Ammon's horn (tissue), 1 donor: ENCODE measurements at places on chromosomes 5 and 9.

GRCh38 chr9:107190061-107190935 lies 92.8 kb upstream of the RAD23B start:
- no peak for DNase-seq

DNA sequence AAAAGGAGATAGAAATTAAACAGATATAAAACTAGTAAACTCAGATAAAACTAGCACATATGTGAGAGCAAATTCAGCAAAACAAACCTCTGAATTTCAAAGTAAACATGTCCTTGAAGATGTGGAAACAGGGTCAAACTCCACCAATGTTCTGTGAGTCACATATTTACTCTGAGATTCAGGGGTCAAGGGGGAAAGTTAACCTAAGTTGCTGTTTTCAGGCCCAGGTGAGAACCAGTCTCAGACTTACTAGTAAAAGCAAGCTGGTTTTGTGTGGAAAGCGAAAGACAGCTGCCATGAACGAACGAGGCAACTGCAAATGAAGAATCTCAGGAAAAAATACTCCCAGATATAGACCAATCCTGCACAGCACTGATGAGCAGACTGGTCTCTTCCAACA lies 29.0 kb downstream of the PSMB7 start:
- DNase-seq = no peak

DNA sequence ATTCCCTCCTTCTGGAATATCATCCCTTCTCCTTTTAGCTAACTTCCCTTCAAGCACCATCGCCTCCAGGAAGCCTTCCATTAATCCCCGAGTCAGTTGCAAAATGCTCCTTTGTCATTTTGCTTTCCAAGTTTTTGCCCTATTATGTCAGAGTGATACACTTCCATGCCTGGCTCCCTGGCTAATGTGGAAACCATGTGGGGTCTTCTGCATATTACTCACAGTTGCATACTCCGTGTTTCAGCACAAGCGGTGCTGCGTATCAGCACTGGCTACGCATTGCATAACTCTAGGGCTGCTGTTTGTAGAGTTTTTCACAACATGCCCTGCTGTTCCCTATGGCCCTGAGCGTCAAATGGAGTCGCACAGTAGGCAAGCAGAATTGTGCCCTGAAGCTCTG lies 1.9 kb downstream of the TEX53 start:
- DNase-seq = no peak

DNA sequence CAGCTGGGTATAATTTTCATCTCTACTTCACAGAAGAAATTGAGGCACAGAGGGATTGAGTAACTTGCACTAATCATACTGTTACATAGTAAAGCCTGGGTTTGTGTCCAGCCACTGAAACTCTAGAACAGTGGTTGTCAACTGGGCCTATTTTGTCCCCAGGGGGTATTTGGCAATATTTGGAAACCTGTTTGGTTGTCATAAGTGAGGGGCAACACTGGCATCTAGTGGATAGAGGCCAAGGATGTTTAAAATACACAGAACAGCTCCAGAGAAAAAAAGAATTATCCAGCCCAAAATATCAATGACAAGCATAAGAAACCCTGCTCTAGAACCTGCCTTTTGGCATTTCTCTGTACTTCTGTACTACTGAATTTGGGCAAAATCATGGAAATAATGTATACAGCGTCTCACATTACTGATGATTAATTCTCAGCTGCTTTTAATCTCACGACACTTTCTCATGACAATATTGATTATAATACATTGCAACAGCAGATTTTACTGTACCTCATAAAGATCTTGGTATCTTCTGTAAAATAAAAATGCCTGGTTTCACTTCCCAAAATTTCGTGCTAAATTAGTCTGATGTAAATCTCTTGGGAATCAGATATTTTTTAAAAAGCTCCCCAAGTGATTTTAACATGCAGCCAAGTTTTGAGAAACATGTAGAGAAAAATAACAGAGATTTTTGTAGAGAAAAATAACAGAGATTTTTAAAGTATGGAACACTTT lies 112.7 kb downstream of the RORB start:
- no peak for DNase-seq
